ENCODE measurements at places on chromosomes 3 and 15.

- no peak overlapping the region for H3K4me3 ChIP-seq
- no peaks in the 10 kb centered on the region for H3K4me1 ChIP-seq
- H3K27ac ChIP-seq = no peak overlapping the region
- H3K36me3 ChIP-seq = no peaks in the 10 kb centered on the region
Measured at GRCh38 chr3:110362751-110363150, 708.9 kb upstream of the NECTIN3 start.

GRCh38 chr15:75001310-75001709 lies 5.9 kb downstream of the SCAMP5 start:
- no peak overlapping the region for H3K27ac ChIP-seq
- H3K4me1 ChIP-seq = no peaks in the 10 kb centered on the region
- no peaks in the 10 kb centered on the region for H3K36me3 ChIP-seq
- H3K27me3 ChIP-seq = peaks cover 25% of the 10 kb centered on the region
- no peak overlapping the region for H3K4me3 ChIP-seq

GRCh38 chr3:196406811-196407470 lies 25.3 kb downstream of the UBXN7 start:
- H3K4me1 ChIP-seq = peaks cover 4% of the 10 kb centered on the region
- no peak overlapping the region for H3K4me3 ChIP-seq
- H3K27ac ChIP-seq = no peak overlapping the region
- no peak for DNase-seq
- H3K36me3 ChIP-seq = peaks cover 30% of the 10 kb centered on the region
- no peaks in the 10 kb centered on the region for H3K27me3 ChIP-seq

- H3K4me3 ChIP-seq = no peak overlapping the region
- no peaks in the 10 kb centered on the region for H3K27me3 ChIP-seq
- no peak for DNase-seq
- no peaks in the 10 kb centered on the region for H3K36me3 ChIP-seq
- H3K27ac ChIP-seq = no peak overlapping the region
- H3K4me1 ChIP-seq = peaks cover 4% of the 10 kb centered on the region
Measured at GRCh38 chr3:12468276-12468675, 16.0 kb upstream of the TSEN2 start.

GRCh38 chr15:74245342-74245931 lies 9.3 kb downstream of the CCDC33 start:
- no peaks in the 10 kb centered on the region for H3K4me1 ChIP-seq
- no peak overlapping the region for H3K27ac ChIP-seq
- peaks cover 25% of the 10 kb centered on the region for H3K27me3 ChIP-seq
- no peak overlapping the region for H3K4me3 ChIP-seq
- no peaks in the 10 kb centered on the region for H3K36me3 ChIP-seq

- H3K27me3 ChIP-seq = peaks cover 41% of the 10 kb centered on the region
- no peak for DNase-seq
- no peaks in the 10 kb centered on the region for H3K4me1 ChIP-seq
- H3K36me3 ChIP-seq = no peaks in the 10 kb centered on the region
- no peak overlapping the region for H3K4me3 ChIP-seq
Measured at GRCh38 chr3:150912501-150912900, 7.3 kb upstream of the MINDY4B start.

All from T-helper 2 cell treated with Interferon-gamma antibody and Interleukin-4, amounts not matched to agents 5 μg/mL and 100 μg/mL, for 36 hours (primary cell).